A172 (cell line): ENCODE measurements at places on chromosomes 1 and 21. TPM values are rescaled to one million over a fixed set of nuclear protein-coding genes. Genes with fewer than 3 reads are reported as not detected.

A3GALT2 gene
- not detected in 2 replicates for total RNA-seq

CFAP45 gene
- total RNA-seq: 2.4 and 3.7 TPM in 2 replicates

FCRL4 gene
- not detected in 2 replicates for total RNA-seq

MNDA gene
- total RNA-seq: not detected in 2 replicates

NRAS gene
- 143 and 160 TPM in 2 replicates for total RNA-seq

DNA sequence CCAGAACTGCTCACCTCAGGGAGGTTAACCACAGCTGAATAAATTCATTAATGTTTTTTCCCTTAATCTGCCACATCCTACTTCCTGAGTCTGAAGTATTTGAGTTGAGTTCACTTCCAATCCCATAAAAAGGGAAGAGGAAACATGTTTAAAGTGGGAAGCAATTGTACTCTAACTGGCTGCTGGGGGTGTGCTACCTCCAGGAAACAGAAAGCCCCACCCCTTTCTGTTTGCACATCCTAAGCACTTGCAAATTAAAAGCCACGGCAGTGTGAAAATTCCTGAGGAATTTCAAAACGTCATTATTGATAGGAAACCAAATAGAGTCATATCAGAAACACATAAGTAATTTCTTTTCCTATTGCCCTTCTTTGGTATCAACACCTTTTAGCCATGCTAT, 307.0 kb upstream of the NR5A2 start:
- DNase-seq: no peak

- DNase-seq: no peak
These were observed 163.8 kb upstream of the ESRRG start for GRCh38 chr1:216887032-216887431.

DNA sequence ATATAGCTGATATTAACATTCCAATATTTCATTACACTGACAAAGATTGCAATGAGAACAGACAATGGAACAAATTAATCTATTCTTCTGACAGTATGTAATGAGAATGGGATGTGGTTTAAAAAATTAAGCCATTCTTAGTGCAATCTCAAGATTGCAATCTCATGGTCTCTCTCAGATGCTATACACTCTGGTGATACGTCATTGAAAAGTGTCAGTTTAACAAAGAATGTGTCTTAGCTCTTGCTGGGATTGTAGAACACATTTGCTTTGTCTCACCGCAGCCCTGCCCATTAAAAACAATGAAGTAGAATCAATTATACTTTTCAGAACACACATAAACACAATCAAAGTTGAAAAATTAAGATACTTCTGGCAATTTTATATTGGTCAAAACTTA, 55.2 kb downstream of the LRRC53 start:
- DNase-seq: no peak

DNA sequence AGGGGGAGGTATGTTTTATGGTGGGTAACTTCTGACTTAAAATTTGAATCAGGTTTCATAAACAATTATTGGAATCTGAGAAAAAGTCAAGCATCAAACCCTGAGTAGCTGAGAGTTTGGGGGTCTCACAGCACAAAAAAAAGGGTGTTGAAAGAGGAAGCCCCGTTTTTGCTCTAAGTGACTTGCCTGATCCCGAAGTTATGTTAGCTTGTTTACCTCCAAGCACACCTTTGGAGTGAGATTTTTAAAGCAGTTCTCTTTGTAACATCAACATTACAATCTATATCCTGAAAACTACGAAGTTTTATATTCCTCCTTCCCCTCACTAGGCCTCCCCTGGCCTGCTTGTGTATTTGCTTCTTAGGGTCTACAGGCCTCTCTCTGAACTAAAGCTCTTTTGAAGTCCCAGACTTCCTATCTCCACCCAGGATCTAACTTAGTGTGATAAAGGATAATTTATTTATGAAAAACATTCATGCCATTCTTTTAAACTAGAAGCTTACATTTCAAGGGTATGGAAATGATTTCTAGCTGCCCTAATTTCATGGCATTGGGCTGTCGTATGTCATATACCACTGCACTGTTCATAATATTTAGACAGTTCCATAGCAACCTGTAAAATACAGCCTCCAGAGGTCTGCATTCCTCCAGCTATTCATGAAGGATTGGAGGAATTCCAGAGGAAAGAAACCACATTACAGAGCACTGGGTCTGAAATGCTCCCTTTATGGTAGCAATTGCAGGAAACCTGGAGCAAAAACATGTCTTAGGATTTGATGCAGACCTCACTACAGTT, 36.1 kb upstream of the RGS1 start:
- peak; percentile 89 for DNase-seq

DNA sequence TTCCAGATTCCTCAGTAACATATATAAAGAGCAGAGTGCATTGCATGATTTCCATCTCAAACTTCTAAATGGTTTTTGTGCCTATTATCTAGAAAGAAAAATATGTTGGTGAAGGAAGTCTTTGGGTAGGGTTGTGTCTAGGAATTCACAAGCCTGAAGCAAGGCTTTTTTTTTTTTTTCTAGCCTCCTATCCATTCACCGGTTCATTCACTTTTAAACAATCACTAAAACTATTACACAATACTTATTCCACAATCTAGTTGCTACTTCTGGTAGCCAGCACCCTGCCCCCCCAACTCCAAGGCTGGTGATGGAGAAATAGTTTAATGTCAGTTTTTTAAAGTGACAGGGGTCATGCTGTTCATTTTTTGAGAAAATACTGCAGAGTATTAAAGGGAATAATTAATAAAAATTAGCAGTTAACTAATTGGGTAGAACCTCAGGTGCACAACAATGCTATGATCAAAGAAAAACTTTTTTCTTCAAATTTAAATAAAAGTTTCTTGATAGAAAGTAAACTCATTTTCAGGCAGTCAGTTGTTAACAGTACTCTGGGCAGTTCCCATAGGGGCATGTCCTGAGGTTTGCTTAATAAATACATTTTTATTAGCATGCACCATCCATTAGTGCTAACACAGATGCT, 10.9 kb downstream of the IRF2BP2 start:
- DNase-seq: no peak

GRCh38 chr1:84991097-84991920, 5.6 kb downstream of the MCOLN2 start:
- DNase-seq: no peak

DNA sequence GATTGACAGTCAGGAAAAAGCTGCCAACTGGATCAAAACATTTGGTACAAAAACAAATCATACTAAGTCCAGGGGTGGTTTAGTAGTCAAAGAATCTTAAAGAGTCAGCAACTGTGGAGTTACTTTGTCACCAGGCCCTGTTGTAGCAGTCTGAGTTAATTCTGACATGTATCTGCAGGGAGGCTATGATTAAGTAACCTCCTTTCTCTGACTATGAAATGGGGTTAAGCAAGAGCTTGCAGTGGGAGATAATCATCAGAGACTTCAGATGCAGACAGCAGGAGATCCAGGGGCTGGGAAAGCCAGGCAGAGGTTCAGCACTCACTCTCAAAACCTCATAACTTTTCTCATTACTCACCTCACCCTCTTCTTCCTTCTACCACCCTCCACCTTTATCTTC, 99.2 kb upstream of the BTG3 start:
- no peak for DNase-seq

DNA sequence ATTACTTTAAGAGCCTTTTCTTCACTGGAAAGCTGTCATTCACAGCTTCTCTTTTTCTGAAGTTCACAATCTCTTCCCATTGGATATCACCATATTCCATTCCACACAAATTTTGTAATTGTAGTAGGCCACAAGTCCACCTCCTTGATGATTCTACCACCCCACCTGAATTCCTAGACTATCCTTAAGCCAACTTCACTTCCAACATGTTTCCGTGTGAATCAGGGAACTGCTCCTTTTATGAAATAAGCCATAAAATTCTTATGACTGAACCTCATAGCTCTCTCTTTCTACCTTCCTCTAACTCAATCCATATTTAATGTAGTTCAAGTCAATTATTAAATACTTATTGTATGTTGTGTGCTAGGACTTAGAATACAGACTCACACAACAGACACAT, 16.6 kb upstream of the ZRANB2 start:
- no peak for DNase-seq

DNA sequence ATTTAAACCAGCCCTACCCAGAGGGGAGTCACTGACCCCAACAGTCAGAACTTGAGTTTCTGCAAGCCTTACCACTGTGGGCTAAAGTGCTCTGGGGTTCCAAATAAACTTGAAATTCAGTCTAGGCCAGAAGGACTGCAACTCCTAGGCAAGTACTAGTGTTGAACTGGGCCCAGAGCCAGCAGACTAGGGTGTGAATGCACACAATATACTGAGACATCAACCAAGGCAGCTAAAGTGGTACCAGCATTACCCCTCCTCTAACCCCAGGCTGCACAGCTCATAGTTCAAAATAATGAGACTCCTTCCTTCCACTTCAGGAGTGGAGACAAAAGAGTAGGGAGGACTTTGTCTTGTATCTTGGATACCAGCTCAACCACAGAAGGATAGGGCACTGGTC, 18.9 kb upstream of the IL20 start:
- no peak for DNase-seq

DNA sequence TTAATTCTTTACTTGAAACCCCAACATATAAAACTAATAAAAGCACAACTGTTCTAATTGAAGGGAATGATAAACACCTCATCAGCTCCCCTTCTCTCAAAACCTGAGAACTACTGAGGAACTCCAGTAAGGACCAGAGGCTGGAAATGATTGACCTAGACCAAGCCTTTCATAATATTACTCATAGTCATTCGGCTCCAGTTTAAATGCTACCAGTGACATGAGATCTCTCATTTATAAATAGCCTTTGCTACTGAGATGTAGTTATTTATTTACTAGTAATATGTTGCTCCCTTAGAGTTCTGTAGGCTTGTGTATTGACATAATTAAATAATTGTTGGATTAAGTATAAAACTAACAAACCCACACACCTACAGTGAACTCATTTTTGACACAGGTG, 209.8 kb upstream of the PRMT6 start:
- no peak for DNase-seq

DNA sequence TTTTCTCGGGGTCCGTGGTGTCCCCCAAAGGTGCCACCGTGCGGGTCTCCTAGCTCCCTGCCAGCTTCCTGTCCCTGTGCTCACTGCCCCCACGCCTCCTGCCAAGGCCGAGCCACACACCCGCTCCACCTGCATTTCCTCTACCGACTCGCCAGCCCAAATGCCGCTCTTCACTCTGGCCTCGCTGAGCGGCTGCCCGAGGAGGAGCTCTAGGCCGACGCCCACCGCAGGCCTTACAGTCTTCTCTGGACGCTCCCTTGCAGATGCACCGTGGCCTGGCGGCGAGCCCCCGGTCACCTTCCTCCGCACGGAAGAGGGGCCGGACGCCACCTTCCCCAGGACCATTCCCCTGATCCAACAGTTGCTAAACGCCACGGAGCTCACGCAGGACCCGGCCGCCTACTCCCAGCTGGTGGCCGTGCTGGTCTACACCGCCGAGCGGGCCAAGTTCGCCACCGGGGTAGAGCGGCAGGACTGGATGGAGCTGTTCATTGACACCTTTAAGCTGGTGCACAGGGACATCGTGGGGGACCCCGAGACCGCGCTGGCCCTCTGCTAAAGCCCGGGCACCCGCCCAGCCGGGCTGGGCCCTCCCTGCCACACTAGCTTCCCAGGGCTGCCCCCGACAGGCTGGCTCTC, 26.3 kb downstream of the FTCD start:
- DNase-seq: no peak
